Substantia nigra (tissue), 51 donors: ENCODE measurements at places on chromosomes 1 and 21.

DNA sequence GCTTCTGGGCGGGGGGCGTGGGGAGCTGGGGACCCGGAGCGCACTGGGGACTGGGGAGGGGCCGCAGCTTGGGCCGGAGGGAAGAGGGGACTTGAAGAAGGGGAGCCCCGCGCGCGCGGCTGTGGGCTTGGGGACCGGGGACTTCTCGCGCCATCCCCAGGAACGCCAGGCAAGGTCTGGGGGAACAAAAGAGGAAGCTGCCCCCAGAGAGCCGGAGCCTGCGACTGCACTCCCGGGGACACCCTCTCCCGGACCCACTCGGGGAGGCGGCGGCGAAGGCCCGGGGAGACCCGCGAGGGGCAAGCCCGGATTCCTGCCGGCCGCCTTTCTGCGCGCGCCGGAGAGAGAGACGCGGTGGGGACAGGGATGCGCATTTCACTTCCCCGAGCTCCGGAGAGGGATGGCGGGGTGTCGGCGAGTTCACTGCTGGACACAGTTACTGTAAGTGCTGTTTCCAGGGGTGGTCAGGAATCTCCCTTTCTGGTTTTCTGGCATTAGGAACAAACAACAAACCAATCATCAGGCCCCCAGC lies 732 bp downstream of the ABCG1 start:
- DNase-seq = peak; percentile 63

- DNase-seq = no peak
Measured at GRCh38 chr1:246769306-246769705, 45.1 kb downstream of the SCCPDH start.

GRCh38 chr1:203131548-203132200 lies 4.1 kb downstream of the ADORA1 start:
- no peak for DNase-seq

- no peak for DNase-seq
Measured at GRCh38 chr1:191910245-191910644, 248.0 kb upstream of the RGS18 start.

- DNase-seq = no peak
Measured at GRCh38 chr21:29018540-29018939, 609 bp downstream of the RWDD2B start.

DNA sequence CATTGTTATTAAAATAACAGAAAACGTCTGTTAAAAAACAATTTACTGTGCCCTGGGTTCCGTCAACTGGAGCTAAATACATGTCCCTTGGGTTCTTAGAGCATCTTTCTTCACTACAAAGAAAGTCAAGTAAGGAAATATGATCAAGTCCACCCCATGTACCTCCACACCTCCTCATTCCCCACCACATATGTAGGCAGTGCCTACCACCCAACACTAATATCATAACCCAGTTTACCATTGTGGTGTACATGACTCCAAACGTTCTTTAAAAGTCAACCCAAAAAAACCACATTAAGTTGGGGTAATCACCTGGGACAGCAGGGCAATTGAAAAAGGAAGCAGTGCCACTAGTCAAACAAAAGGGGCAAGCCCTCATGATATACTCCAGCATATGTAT lies 7.8 kb upstream of the LRRC52 start:
- DNase-seq = no peak
